Islet precursor cell (in vitro differentiated cells): ENCODE measurements at places on chromosomes 5 and 9.
A peak's percentile ranks its signal among the peaks of the same experiment; 100 is the strongest.

DNA sequence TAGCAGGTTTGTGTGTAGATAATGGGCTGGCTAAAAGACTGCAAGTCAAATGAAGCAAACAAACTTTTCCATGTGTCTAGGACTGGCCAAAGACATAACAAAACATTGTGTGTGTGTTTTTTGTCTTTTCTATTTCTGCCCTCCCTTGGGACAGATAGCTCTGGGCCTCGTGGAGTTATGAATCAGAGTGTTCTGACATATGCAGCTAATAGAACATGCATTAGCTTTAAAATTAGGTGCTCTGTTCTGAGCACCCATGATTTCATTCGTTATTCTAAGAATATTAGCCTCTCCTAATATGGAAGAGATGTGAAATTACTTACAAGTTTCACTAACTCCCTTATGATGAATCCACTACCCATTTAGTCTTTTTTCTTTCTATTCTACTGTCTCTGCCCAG, 367.3 kb upstream of the PAPPA start:
- DNase-seq: no peak

DNA sequence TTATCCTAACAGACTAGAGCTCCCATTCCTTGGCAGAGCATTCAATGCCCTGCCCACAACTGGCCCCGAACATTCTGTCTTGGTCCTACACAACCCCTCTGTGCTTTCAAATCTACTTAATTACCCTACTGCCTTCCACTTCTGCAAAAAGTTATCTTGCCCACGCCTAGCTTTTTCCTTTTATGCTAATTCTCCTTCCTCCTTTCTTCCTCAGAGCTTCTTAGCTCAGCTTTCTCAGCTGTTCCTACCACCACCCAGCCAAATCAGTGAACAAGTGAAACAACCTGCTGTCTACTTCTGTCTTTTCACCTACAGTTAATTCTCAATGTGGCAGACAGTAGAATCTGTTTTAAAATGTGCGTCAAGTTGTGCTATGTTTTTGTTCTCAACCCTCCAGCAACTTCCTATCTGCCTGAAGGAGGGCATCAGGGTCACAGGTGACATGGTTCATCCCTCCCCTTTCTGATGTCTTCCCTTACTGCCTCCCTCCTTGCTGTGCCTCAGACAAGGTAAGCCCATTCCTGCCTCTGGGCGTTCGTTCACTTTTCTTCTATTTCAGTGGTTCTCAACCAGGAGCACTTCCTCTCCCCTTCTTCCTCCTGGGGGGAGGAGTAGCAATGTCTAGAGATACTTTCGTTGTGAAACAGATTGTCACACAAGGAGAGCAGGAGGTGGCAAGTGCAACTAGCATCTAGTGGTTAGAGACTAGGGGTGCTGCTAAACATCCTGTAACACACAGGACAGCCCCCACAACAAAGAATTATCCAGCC, 1.3 kb upstream of the REEP5 start:
- peak; percentile 55 for DNase-seq

- no peak for DNase-seq
Measured at GRCh38 chr5:157116483-157116954, 7.7 kb upstream of the HAVCR2 start.

DNA sequence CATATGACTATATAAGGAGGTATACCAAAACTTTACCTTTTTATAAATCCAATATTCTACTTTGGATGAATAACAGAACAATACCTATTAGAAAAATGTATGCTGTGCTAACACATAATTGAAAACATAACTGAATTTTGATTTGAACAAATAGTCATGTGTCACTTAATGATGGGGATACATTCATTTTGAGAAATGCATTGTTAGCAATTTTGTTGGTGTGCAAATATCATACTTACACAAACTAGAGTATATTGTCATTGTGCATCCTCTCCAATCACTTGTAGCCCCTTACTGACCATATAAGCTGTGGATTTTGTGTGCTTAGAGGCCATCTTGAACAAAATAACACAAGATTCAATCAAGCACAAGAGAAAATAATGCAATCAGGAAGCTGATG, 72.3 kb upstream of the SLCO4C1 start:
- DNase-seq: no peak

DNA sequence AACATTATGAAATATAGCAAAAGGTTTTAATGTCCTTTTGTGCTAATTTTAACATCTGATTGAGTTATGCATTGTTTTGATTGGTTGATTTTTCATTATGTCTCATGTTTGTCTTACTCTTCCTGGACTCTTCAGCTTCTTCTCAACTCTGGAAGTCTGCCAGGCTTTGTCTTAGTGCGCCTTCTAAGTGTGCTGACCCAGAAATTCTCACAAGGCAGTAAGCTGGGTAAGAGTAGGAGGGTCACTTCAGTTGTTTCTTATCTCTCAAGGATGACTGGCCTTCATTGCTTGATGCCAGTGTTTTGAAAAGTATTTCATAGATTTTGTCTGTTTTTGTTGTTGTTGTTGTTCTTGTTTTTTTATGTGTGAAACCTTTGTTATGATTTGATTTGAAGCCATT, 59.2 kb downstream of the RIC1 start:
- no peak for DNase-seq

DNA sequence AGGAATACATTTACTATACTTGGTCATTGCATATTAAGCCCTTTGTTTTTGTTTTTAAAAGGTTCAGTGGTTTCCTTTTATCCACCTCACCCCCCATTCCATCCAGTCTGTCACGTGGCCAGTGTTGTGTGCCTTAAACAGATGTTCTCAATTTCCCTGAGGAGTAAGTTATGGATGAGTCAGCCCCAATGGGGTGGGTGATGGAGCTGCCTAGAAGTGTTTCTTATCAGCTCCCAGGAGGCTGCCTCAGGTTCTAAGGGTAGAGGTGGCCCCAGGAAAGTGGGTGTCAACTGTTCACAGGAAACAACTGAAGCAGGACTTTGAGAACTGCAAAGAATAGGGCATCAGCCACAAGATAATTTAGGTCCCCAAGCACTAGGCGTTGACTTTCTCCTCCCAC, 41.1 kb downstream of the ACTBL2 start:
- DNase-seq: no peak

GRCh38 chr9:96457266-96457665, 7.3 kb downstream of the HABP4 start:
- no peak for DNase-seq

DNA sequence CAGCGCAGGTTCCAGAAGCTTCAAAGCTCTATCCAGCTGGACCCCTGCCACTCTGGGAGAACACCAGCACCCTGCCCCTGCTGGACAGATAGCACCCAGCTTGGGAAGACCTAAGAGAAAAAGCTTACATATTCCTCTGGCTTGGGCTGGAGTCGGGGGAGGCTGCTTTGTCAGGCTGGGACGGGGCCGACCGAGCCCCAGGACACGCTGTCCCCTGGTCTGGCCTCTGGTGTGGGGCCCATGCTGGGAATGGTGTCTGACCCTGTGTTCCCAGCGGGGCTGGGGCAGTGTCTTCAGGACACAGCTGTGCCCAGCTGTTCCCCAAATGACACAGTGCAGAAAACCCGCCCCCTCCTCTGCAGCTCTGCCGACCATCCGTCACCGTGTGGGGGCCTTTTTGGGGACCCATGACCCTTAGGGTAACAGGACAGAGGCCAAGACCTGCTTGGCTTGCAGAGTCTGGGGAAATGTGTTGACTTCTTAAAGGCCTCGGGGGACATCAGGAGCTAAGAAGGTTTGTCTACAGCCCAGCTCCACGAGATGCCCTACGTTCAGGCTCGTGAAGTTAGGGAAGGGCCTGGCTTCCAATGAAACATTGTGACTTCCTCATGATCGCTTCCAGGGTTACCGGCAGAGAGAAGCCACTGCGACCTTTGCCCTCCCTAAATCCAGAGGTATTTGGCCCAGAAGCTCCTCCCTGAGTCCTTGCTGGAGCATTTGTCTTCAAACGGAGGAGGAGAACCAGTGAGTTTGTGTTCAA, 20.4 kb upstream of the SLC2A6 start:
- DNase-seq: no peak

- no peak for DNase-seq
Measured at GRCh38 chr5:13976867-13977830, 32.7 kb upstream of the DNAH5 start.

DNA sequence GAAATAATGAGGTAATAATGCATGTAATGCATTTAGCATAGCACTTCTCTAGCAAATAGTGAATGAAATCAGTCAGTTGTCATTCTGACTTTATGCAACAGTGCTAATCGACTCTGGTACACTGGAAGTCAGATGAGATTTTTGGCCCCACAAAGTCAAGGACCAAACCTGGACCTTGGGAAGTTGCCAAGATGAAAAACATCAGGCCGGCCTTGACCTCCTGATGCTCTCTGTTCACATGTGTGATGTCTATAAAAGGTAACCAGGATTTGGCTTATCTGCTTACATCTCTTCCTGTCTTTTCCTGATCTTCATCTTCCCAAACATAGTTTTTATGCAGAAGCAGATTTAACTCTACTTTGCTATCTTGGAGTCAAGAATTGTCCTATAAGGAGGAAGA, 39.5 kb downstream of the SLC22A5 start:
- no peak for DNase-seq

GRCh38 chr5:139141446-139142204, 56.5 kb downstream of the SIL1 start:
- no peak for DNase-seq

- peak; percentile 74 for DNase-seq
Measured at GRCh38 chr5:142186857-142187594, 78.4 kb downstream of the NDFIP1 start.

- no peak for DNase-seq
Measured at GRCh38 chr5:355379-355935, 33.9 kb downstream of the AHRR start.

DNA sequence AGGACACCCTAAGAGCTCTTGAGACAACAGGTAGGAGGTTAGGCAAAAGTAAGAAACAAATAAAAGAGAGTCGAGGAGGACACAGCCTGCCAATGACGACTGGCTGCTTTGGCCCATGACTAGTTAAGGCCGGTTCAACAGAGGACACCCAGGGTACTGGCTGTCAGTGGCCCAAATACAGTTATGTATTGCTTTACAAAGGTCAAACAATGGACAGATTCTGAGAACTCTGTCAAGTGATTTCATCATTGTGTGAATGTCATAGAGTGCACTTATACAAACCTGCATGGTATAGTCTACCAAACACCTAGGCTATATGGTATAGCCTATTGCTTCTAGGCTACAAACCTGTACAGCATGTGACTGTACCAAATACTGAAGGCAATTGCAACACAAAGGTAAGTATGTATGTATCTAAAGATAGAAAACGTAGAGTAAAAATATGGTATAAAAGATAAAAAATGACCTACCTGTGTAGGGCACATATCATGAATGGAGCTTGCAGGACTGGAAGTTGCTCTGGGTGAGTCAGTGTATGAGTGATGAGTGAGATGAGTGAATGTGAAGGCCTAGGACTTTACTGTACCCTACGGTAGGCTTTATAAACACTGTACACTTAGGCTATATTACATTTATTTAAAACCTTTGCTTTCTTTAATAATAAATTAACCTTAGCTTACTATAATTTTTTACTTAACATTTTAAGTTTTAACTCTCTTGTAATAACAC, 6.5 kb upstream of the FAM81B start:
- no peak for DNase-seq

GRCh38 chr5:174834081-174834480, 109.7 kb downstream of the MSX2 start:
- DNase-seq: no peak

- DNase-seq: peak; percentile 71
Measured at GRCh38 chr9:129575818-129576217, 45.1 kb downstream of the C9orf50 start.

- peak; percentile 83 for DNase-seq
Measured at GRCh38 chr9:14846871-14847311, 63.3 kb downstream of the FREM1 start.

GRCh38 chr5:152007653-152008335, 83.1 kb upstream of the GLRA1 start:
- no peak for DNase-seq

GRCh38 chr9:127785023-127785932, 556 bp upstream of the CDK9 start:
- peak; percentile 92 for DNase-seq

DNA sequence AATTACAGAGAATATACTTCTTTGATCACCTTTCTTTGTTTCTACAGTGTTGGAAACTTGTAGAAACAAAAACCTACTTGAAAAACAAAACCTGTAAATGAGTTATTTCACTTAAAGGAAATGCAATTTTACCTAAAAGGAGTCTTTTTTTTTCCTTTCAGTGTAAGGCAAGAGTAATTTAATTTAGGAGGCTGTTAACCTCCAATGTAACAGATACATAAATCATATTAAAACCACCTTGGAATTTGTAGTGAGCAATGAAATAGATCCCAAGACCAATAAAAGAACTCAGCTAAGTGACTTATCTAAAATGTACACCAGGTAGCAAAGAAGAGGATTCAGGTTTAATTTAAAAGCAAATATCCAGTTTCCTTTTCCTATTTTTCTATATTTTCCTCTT, 524.8 kb downstream of the CSNK1G3 start:
- no peak for DNase-seq

DNA sequence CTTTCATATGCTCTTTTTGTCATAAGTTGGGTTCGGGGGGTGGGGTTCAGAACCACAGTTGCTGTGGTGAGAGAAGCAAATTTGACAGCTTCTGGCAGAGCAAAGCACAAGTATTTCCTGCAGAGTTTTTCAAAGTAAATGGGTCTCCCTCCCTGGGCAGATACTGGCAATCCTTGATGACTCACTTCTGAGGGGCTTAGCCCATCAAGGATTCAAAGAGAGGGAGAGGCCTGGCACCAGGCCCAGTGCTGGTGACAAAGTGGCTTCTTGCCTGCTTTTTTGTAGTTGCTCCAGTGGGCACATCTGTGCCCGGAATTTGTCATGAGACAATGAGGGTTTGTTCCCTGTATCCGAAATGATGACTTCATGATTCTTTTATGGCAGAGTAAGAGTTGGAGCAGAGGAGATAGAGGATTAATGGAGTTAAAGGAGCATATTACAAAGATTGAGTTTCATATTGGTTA, 46.6 kb upstream of the TNC start:
- DNase-seq: peak; percentile 86

- no peak for DNase-seq
Measured at GRCh38 chr5:60648175-60648574, 51.8 kb downstream of the DEPDC1B start.

- no peak for DNase-seq
Measured at GRCh38 chr5:149904977-149905376, 39.6 kb downstream of the PDE6A start.

DNA sequence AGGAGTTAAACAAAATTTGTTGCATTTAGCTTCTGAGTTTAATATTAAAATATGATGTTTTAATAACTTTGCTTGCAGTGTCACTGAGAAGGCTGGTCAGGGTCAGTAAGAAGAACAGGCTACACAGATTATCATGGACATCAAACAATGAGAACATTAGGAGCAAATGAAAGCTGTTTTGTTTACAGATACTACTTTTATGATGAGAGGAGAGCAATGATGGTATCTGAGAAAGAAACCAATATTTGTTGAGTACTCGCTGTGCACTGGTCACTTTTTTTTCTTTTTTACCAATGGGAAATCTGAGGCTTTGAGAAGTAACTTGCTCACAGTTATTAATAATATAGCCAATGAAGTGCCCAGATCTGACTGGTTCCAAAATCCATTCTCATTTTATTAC, 109.6 kb downstream of the INVS start:
- DNase-seq: no peak
